GM18507 (cell line): ENCODE measurements at places on chromosomes 11 and 22.
A peak's percentile ranks its signal among the peaks of the same experiment; 100 is the strongest.

- DNase-seq, result no peak
Observed at GRCh38 chr11:20250644-20251247, 90.5 kb upstream of the DBX1 start.

DNA sequence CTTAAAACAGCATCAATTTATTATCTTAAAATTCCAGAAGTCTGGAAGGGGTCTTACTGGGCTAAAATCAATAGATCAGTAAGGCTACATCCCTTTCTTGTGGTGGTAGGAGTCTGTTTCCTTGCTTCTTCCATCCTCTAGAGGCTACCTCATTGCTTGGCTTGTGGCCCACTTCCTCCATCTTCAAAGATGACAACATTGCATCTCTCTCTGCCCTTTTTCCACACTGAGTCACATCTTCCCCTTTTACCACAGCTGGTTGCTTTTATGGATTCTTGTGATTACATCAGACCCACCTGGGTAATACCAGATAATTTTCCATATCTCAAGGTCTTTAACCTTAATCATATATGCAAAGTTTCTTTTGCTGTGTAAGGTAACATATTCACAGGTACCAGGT is 60.9 kb downstream of the GRIA4 start:
- no peak for DNase-seq

- no peak for DNase-seq
Observed at GRCh38 chr11:135017296-135017695, 605.3 kb upstream of the B3GAT1 start.

DNA sequence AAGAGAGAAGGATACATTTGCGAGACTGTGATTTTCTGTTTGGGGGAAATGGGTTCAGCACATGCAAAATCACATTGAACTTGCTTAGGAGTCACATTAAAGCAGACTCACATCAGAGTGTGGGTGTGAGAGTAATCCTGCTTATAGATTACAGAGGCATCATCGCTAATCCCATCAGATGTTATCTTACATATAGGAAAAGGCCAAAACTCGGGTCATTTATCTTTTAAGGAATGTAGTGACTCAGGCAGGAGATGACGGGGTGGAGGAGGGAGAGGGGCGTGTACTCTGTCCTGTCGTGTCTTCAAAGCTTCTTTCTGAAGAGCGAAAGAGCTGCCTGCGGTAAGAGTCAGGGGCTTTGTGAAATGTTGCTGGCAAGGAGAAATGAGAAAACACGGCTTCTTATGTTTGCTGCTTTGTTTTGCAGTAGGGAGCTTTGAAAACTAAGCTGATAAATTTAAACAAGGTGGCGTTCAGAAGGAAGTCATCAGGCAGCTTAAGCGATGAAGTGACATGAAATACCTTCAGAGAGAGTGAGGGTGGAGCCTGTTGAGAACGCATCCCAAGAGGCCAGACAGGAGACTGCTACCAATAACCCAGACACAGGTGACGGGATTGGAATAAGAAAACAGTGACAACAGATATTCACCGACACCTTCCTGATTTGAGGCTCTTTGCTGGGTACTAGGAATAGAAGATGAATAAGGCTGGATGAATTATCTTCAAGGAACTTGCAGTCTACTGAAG is 2.2 kb upstream of the C11orf16 start:
- no peak for DNase-seq

DNA sequence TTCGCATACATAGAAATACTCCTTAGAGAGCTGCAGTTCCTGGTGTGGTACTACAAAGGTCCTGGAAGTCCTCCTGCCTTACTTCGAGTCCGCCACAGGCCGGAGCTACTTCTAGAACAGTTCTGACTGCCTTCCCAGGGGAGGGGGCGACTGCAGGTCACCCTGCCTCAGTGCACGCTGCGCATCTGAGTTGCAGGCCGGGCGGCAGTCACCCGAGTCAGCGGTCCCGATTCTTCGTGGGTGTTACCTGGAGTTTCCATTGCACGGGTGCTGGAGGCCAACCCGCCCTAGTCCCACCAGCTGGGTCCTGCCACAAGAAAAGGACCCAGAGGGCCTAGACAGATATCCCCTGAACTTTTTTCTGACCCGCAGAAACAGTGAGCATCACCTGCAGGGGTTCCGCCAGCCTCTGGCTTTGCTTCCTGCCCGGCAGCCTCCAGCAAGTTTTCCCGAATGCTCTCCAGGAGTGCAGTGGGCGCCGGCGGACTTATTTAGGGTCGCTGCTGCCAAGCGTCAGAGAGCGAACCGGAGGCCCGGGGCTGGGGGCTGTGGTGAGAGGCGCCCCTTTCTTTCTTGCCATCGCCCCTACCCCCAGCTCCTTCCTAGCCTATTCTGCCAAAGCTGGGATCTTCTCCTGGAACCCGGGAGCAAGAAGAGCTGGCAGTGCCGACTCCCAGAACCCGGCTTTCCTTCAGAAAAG is 1.7 kb upstream of the CALCB start:
- DNase-seq, result no peak

DNA sequence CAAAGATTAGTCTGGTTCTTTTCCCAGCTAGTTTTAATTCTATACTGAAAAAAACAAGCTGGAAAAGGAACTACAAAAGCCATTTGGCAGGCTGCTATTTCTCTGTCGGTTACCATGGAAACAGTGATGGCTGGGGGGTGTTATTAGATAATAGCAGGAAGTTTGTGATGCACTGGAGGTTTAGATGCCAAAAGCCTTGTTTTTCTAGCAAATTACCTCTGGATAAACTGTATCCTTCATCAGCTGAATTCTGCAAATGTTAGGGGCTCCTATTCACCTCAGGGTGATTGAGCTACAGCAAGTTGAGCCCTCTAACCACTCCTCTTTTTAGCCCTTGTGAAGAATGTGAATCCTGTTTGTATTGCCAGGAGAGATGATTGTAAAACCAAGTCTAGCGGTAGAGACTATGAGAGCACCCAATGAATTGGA is 25.2 kb downstream of the ALKBH3 start:
- no peak for DNase-seq

GRCh38 chr11:125494974-125495725 is 915 bp downstream of the FEZ1 start:
- DNase-seq, result no peak

DNA sequence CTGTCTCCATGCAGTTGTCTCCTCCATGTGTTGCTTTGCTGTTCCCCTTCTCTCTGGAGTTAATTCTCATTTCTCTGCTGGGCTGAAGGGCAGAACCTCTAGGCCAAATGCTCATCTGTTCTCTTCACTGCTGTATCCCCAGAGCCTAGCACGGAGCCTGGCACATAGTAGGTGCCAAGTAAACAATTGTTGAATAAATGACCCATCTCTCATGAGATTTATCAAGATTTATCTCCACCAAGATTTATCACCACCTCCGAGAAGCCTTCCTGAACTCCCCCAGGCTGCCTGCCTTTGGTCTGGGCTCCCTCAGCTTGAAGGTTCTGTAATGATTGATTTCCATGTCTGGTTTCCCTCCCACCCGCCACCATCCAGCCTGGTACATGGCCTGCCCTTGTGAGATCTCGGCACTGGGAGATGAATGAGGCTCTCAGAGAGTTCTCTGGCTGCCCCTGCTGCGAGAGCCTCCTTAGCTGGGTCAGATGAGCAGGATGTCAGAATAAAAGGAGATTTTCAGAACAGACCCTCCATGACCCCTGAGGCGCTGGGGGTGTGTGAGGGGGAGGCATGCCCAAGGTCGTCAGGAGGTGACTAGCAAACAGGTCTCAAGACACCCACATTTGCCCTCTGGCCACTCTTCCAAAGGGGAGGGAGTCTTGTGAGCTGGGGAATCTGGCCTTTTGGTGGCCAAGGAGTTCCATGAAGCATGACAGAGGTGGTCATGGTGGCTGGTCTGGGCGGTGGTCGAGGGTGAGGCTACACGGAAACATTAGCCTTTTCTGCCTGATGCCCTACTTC is 2.4 kb upstream of the GDPD5 start:
- no peak for DNase-seq

- DNase-seq, result no peak
Observed at GRCh38 chr22:49935561-49935960, 17.1 kb downstream of the CRELD2 start.

- DNase-seq, result no peak
Observed at GRCh38 chr11:79461144-79461543, 20.3 kb upstream of the TENM4 start.

DNA sequence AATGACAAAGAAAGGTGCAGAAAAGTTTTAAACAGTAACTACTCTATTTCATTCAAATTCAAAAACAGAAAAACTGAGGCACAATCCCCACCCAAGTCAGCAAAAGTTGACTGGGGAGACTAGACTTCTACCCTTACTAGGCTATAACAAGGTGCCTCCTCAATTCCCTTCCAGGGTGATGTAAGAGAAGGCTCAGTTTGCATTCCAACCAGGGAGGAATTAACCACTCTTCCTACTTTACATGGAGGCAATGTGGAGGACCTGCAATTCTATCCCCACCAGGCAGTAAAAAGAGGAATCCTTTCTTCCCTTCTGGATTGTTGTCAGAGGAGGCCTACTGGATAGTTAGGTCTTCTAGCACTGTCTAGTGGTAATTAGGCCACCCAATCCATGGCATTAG is 26.1 kb downstream of the TYR start:
- DNase-seq, result no peak

- DNase-seq, result peak; percentile 35
Observed at GRCh38 chr11:17400048-17400775, 11.8 kb upstream of the KCNJ11 start.

- DNase-seq, result no peak
Observed at GRCh38 chr22:27871306-27872014, 47.6 kb downstream of the PITPNB start.

DNA sequence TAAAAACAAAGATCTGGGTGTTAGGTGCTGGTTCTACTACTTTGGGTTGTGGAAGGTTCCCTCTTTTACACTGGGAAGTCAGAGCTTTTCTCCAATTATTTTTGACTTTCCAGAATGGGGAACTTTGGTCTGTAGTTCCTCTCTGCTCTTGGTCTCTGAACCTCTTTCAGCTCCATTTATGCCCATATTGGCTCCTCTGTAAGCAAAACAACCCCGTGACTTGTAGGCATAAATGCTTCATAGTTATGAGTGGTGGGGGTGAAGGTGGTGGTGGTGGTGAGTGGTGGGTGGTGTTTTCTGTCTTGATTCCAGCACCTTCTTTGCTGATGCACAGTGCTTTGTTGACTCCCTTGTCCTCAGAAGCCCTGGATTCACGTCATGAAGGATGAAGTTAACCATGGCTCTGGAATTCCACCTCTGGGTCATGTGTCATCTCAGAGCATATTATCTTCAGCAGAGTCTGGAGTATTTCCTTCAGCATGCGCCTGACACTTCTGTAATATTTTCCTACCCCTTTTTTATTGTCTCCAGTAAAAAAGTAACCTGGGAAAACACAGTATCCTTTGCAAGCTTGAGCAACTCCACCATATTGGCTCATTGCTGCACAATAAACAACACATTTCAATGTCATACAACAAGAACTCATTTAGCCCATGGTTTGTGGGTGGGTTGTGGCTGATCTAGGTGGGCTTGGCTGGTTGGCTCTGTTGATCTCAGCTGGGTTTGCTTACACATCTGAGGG is 24.1 kb upstream of the GRK3 start:
- DNase-seq, result no peak

- DNase-seq, result no peak
Observed at GRCh38 chr11:47411884-47412746, 3.7 kb downstream of the SLC39A13 start.

GRCh38 chr11:6559369-6559768 is 44.0 kb downstream of the RRP8 start:
- no peak for DNase-seq

DNA sequence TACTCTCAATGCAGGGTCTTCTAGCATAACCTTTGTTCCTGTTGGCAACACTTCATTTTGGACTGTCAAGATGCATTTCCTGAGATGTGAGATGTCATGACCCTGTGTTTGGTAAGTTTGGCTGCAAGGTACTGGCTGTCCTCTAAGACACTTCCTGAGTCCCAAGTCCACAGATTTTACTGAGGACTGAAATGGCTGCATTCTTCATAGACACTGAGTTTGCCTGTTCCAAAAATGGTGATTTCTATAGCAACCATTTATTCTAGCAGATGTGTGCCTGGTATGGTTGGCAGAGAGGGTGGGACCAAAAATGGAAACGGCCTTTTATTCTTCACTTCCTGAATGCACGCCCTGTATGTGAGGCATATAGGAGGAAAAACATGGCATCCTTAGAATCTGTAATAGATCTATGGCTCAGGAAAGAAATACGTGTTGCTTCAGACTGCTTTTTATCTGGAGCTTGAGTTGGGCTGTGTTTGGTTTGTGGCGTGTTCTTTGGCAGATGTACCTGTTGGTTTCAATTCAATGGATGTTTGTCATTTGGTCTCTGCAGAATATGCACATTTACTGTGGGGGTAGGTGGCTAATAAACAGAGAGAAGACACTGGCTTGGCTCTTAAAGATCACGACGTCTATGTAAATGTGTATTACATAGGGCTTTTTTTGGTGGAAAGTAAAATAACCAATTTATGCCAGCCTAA is 62.4 kb downstream of the ZBTB16 start:
- DNase-seq, result no peak

DNA sequence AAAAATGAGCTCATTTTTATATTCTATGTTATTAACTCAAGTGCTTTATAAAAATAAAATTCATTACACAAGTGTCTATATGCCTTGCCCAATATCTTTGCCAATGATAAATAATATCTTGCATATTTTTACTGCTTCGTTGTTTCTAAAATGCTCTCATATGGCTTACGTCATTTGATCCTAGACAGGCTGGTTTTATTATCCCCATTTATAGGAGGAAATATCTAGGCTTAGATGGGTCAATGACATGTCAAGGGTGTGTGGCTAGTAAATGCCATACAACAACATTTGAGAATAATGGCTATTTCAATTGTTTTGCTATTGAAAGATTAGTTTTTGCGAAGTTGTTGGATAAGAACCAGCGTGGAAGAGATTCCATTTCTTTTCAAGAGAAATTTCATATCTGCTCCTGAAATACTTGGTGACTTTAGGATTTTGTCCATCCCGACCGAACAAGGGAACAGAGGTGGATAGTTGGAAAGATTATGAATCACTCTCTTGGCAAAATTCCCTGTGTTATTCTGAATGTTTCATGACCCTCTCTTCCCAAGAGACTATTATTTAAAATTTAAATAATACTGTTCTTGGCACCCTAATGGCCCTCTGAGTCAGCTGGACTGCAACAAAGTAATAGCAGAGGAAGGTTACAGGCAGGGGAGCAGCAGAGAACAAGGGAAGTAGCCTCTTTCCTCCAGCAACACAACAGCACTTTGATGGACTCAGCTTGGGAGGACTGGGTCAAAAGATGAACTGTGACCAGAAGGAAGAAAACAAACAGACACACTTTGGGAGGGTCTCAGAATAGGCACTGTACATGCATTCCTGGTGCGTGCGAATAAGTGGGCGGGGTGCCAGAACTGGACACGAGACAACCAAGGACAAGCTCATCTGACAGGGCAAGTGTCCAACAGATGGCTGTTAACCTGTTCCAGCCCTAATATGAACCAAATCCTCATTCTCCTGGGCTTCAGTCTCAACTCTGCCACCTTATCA is 94.5 kb downstream of the ME3 start:
- no peak for DNase-seq

GRCh38 chr22:27404441-27404840 is 397.1 kb downstream of the MN1 start:
- DNase-seq, result no peak

DNA sequence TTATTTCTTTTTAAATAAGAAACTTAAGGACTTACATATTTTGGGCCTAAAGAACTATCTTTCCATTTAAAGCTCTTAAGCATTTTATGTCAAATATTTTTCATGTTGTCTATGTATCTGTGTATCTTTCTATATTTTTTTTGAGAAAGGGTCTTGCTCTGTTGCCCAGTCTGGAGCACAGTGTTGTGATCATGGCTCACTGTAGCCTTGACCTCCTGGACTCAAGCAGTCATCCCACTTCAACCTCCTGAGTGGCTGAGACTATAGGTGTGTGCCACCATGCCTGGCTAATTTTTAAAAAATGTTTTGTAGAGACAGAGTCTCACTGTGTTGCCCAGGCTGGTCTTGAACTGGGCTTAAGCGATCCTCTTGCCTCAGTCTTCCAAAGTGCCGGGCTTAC is 8.0 kb downstream of the STT3A start:
- DNase-seq, result no peak
